Fibroblast of skin of right quadriceps (primary cell): ENCODE measurements at places on chromosomes 1 and 21.

- DNase-seq, result no peak
Measured at GRCh38 chr21:27683292-27683691, 716.4 kb upstream of the ADAMTS5 start.

DNA sequence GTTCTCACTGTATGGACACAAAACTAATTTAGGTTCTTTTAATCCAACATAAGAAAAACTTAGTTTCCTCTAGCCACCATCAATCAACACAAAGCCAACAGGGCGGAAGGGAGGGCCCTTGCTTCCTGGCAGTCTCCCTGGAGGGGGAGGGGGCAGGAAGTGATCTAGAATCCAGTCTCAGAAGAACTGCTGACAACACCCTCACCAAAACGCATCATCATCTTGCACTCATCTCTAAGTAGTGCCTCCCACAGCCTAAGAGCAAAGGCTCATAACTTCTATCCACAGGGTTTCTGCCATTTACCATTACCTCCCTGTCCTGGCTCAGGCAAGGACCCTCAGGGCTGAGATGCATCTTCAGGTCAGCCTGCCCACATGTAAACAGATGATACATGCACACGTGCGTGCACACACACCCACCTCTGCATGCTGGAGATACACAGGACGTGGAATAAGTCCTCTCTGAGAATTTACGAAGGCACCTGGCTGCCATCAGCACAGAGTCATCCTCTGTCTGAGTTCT lies 20.5 kb downstream of the HIVEP3 start:
- DNase-seq, result peak; percentile 80

DNA sequence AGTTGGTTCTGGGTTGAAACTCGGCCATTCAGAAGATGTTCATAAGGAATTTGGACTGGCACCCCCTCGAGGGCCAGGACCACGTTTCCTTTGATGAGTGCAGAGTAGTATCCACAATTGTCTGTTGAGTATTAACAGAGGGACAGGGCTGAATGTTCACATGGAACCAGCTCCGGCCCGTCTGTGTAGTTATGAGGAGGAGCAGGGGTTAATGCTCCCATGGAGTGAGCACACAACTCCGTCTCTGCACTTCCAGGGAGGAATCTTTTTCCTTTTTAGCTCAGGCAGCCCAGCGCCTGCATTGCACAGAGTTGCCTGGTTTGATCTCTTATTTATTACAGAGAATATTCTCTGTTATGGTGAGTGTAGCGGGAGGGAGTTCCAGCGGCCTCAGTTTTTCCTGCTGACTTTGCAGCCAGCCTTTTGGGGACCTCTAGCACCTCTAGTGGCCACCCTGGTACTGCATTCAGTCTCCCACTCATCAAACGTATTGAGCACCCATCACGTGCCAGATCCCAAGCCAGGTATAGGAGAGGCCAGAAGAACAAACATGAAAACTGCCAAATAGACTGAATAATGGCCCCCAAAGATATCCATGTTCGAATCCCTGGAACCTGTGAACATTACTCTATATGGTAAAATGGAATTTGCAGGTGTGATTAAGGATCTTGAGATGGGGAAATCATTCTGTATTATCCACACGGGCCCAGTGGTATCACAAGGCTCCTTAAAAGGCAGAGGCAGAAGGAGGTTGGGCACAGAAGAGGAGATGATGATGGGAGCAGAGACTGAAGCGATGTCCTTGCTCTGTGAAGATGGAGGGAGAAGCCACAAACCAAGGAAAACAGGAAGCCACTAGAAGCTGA lies 167.7 kb upstream of the CSF3R start:
- peak; percentile 34 for DNase-seq

GRCh38 chr1:1035291-1035943 lies 15.5 kb downstream of the AGRN start:
- DNase-seq, result no peak

DNA sequence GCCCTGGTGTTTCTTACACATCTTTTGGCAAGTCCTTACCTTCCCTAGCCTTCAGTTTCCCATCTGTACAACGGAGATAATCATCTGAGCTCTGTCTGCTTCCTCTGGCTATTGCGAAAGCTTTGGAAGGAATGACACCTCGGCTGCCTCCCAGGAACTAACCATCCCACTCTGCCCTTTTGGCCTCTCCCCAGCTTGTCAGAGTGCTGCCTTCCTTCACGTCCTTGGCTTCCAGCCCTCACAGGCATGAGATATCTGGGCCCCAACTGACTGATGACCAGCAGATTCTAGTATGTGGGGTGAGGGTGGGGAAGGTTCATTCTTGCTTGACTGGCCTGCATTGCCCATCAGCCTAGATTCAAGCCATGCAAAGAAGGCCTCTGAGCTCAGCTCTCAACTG lies 253.1 kb upstream of the FGGY start:
- peak; percentile 91 for DNase-seq

DNA sequence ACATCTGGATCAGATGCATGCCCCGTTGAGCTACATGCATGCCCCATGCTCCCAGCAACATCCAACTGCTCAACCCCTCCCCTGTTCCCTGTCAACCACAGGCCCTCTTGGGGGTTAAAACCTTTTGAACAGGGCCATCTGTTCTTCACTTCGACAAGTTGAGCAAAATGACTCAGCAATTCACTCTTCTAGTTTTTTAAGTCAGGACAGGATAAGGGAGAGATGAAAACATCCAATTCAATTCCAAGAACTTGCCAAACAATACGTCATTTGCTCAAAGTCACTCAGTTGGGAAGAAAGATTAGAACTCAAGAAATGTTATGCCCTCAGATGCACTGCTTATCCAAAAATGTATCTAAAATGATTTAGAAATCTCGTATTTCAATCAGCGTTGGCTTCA lies 46.1 kb upstream of the MTF2 start:
- DNase-seq, result no peak

DNA sequence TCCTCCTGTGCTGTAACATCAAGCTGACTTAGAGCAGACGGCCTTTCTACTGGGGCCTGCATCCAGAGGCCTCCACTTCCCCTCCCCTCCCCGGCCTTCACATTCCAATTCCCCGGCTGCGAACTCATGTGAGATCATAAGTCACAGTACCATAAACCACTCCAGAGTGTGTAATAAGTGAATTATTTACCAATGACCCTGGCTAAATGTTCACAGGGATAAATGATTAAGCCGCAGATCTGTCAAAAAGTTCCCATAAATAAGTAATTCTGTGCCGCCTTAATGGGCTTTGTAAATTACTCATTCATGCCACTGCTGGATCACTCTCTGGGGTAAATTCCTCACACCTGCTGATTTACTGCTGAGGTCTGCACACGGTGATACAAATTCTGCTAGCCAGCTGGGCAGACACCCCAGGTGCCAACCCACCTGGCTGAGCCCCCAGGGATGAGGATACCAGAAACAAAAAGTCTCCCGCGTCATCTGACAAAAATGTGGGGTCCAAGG lies 27.4 kb upstream of the KIRREL1 start:
- DNase-seq, result peak; percentile 87

DNA sequence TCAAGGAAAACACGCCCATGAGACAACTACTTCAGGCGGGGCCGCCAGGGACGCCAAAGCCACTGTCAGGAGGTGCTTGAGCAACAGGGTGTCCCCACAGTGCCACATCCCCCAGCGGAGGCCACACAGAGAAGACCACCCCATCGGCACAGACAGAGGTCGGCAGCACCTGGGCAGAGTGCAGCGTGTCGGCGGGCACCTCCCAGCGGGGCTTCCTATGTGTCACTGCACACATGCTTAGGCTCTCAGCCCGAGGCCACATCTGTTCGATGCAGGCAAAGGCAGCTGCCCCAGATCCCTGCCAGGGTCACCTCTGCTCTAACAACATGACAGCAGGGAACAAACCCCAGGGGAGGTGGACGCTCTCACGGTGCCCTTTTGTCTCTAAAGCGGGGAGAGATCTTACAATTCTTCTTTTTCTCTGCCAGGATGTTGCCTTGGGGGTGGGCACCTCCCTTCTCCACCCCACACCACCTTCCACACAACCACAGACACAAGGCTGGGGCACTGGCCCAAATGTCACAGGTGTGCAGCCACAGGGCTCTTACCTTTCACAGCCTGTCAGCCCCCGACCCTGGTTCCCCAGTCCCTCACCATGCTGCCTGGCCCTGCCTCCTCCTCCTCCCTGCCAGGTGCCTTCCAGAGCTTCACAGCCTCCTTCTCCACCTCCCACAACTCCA lies 4.2 kb downstream of the KRTAP10-8 start:
- DNase-seq, result no peak

GRCh38 chr1:46622344-46622743 lies 5.7 kb upstream of the MOB3C start:
- DNase-seq, result peak; percentile 25

DNA sequence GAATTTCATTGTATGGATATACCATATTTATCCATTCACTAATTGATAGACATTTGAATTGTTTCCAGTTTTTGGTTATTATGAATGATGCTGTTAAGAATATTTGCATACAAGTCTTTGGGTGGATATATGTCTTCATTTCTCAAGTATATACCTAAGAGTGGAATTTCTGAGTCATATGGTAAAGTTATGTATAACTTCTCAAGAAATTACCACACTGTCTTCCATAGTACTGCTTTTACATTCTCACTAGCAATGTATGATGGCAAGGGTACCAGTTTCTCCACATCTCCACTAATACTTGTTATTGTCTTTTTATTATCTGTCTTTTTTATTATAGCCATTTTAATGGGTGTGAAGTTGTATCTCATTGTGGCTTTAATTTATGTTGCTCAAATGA lies 74.6 kb upstream of the TENT5C start:
- DNase-seq, result no peak
